ENCODE measurements at places on chromosomes 3 and 15.

- no peaks in the 10 kb centered on the region for H3K36me3 ChIP-seq
- no peaks in the 10 kb centered on the region for H3K4me1 ChIP-seq
- H3K4me3 ChIP-seq = no peak overlapping the region
- no peak overlapping the region for H3K27ac ChIP-seq
- H3K27me3 ChIP-seq = peaks cover 13% of the 10 kb centered on the region
Observed at GRCh38 chr15:44208956-44209355, 13.9 kb upstream of the FRMD5 start.

GRCh38 chr15:92011611-92012367, 158.3 kb downstream of the SLCO3A1 start:
- H3K36me3 ChIP-seq = no peaks in the 10 kb centered on the region
- peak overlapping the region; percentile 30 for H3K4me3 ChIP-seq
- H3K27ac ChIP-seq = peak overlapping the region; percentile 43
- H3K4me1 ChIP-seq = peaks cover 31% of the 10 kb centered on the region

DNA sequence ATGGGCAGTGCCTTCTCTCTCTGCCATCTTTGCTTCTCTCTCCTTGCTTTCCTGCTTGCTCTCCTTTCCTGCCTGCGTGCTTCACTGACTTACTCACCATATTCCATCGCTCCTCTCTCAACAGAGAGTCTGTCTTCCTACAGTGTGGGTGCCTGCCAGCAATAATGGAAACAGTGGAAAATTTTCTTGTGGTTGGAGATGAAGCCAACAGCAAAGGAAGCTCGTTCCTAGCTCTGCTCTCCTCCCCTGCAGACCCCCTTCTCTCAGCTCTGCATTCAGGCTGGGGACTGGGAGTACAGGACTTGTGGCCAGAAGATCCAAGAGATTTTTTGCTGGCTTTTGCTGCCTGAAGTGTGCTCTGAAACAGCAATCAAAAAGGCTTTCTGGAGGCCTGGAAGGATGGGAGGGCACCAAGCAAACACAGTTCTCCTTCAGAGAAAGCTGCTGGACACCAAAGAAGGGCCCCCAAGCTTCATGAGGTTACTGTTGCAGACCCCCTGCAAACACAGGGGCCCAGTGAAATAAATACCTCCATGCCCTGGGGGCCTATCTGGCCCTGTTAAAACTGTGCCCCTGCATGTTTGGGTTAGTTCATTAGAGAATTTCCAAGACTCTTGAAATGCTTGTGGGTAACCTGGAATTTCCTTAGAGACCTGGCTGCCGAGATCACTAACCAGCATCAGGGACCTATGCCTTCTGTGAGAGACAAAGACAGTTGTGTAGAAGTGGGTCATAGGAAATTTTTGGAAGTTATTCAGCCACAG, 149.9 kb upstream of the RASGRP1 start:
- no peaks in the 10 kb centered on the region for H3K4me1 ChIP-seq
- no peaks in the 10 kb centered on the region for H3K27me3 ChIP-seq
- no peaks in the 10 kb centered on the region for H3K36me3 ChIP-seq
- no peak for DNase-seq
- no peak overlapping the region for H3K27ac ChIP-seq

- no peaks in the 10 kb centered on the region for H3K4me1 ChIP-seq
- no peaks in the 10 kb centered on the region for H3K36me3 ChIP-seq
- no peak for DNase-seq
- no peak overlapping the region for H3K4me3 ChIP-seq
- no peak overlapping the region for H3K27ac ChIP-seq
Observed at GRCh38 chr3:97510795-97511194, 253.8 kb upstream of the ARL6 start.

DNA sequence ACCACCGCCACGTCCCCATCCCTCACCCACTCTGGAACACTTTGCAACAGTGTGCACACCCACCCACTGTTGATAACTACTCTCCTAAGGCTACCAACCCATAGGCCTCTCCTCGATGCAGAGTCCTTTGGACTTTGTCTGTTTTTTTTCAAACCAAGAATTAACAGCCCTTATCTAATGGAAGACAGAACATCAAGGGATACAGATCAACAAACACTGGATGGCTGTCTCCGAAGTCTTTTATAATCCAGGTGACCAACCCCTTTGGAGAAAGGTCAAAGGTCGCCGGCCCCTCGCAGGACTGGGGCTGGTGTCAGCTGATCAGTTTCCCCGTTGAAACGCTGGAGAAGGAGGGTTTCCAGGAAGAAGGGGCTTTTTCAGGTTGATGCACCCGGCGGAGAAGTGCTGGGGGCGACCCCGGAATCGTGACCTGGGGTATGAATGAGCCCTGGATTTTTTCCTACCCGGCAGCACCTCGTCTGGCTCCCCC, 532 bp downstream of the B4GALT4 start:
- H3K27ac ChIP-seq = peak overlapping the region; percentile 89
- peaks cover 16% of the 10 kb centered on the region for H3K36me3 ChIP-seq
- DNase-seq = no peak
- peaks cover 42% of the 10 kb centered on the region for H3K4me1 ChIP-seq
- peak overlapping the region; percentile 82 for H3K4me3 ChIP-seq

DNA sequence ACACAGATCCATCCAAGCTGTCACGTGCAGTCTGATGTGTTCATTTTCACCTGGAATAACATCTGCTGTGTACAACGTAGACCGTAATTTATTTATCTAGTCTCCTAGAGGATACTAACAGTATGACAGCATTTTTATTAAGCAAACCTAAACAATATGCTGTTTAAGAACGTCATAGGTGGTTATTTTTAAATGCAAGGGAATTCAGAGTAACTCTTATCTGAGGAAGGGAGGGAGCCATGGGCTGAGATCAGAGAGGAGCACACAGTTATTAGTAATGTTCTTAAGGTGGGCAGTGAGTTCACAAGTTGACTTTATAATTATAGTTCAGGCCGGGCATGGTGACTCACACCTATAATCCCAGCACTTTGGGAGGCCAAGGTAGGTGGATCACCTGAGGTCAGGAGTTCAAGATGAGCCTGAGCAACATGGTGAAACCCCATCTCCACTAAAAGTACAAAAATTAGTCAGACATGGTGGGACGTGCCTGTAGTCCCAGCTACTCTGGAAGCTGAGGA, 193.6 kb downstream of the UACA start:
- peaks cover 11% of the 10 kb centered on the region for H3K4me1 ChIP-seq
- no peak for DNase-seq
- H3K27me3 ChIP-seq = no peaks in the 10 kb centered on the region
- H3K36me3 ChIP-seq = peaks cover 5% of the 10 kb centered on the region

DNA sequence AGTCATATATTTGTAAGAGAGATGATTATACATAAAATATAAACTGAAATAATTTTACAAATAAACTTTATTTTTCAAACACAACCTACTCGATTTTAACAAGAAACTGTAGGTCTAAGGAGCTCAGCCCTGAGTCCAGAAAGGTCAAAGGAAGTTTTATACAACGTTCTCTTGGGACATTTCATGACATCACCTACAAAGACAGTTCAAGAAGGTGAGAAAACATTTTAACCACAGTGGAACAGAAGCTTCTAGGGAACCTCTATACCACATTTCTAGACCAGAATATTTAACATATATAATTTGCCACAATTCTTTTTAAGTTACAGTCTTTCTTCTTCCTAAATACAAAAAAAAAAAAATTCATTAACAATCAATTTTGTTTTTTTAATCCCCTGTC, 40.1 kb downstream of the CBLB start:
- H3K4me1 ChIP-seq = peaks cover 79% of the 10 kb centered on the region
- no peak for DNase-seq
- H3K4me3 ChIP-seq = peak overlapping the region; percentile 65
- no peaks in the 10 kb centered on the region for H3K27me3 ChIP-seq

DNA sequence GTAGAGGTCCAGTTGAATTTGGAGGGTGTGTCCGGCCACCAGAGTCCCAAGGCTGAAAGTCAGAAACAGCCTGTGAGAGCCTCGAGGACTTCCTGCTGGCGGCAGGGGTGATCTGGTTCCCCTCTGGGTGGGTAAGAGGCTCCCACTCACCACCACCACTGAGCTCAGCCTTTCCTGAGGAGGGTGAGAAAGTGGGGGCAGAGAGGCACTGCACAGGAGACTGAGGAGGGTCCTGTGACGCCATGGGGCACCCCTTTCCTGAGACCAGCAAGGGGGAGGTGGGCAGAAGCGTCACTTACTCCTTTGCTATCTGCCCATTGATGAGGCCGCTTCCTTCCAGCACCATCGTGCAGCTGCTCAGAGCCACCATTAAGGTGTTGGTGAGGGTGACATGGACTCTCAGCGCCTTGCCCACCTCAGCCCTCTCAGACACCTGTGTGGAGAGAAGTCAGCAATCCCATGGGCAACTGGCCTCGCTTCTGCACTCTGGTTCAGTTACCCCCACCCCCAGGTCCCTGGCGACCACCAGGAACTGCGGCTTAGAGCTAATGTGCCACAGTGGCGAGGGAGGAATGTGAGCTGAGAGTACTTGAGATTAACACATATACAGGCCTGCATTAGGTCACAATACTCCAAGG, 10.0 kb upstream of the TGM5 start:
- no peak overlapping the region for H3K27ac ChIP-seq
- H3K4me3 ChIP-seq = no peak overlapping the region
- no peaks in the 10 kb centered on the region for H3K27me3 ChIP-seq
- DNase-seq = no peak
- no peaks in the 10 kb centered on the region for H3K4me1 ChIP-seq
- H3K36me3 ChIP-seq = no peaks in the 10 kb centered on the region

GRCh38 chr3:178048768-178049167, 487.5 kb upstream of the KCNMB2 start:
- H3K4me3 ChIP-seq = no peak overlapping the region

DNA sequence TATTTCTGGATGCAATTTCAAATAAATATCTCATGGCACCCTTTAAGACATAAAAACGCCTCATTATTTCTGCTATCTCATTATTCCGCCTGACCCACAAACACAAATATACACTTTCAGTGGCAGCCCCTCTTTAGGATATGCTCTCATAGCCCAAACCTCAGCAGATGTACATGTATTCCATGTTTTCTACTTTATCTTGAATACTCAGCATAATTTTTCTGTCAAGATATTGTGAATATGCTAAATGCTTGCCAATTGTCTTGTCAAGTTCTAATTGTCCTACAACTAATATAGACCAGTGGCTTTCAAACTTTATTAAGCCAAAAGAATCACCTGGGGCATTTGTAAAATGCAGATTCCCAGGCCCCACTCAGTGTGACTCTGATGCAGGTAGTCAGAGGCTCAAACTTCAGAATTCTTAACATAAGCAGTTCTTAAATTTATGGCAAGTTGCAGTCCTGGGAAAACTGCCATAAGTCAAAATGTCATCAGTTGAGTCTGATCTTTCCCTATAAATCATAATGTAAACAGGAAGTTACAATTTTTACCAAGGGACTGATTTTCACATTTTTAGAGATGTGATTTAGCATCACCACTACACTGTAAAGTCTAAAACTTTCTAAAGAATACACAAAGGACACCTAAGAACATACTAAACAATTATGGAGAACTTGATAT, 135.1 kb downstream of the TBL1XR1 start:
- H3K36me3 ChIP-seq = peaks cover 38% of the 10 kb centered on the region
- no peaks in the 10 kb centered on the region for H3K27me3 ChIP-seq
- no peak overlapping the region for H3K27ac ChIP-seq
- H3K4me3 ChIP-seq = no peak overlapping the region
- no peak for DNase-seq
- peaks cover 41% of the 10 kb centered on the region for H3K4me1 ChIP-seq

GRCh38 chr15:42215913-42216829, 8.1 kb upstream of the VPS39 start:
- H3K4me1 ChIP-seq = peaks cover 15% of the 10 kb centered on the region
- peaks cover 16% of the 10 kb centered on the region for H3K36me3 ChIP-seq
- H3K27ac ChIP-seq = peak overlapping the region; percentile 22
- H3K27me3 ChIP-seq = no peaks in the 10 kb centered on the region
- DNase-seq = no peak

DNA sequence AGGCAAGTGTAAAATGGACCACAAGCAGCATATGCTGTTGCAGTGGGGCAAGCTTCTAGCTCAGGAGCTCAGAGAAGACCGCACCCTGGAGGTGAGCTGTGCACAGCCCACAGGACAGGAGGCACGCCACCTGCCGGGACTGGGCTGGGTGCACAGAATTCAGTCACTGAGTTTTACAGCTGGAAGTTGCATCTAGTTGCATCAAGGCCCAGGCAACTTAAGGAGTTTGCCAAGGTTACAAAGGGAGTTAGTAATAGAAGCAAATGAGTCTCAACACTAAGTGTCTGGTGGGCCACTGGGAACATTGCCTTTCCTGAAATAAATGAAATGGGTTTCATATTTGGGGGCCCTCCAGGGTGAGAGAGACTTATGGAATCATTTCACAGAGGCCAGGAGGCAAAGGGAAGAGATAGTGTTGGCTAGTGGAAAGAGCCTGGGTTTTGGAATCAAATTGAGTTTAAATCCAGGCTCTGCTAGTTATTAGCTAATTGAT, 36.0 kb upstream of the TIMP4 start:
- peaks cover 54% of the 10 kb centered on the region for H3K4me1 ChIP-seq
- H3K36me3 ChIP-seq = no peaks in the 10 kb centered on the region
- H3K27ac ChIP-seq = peak overlapping the region; percentile 90

DNA sequence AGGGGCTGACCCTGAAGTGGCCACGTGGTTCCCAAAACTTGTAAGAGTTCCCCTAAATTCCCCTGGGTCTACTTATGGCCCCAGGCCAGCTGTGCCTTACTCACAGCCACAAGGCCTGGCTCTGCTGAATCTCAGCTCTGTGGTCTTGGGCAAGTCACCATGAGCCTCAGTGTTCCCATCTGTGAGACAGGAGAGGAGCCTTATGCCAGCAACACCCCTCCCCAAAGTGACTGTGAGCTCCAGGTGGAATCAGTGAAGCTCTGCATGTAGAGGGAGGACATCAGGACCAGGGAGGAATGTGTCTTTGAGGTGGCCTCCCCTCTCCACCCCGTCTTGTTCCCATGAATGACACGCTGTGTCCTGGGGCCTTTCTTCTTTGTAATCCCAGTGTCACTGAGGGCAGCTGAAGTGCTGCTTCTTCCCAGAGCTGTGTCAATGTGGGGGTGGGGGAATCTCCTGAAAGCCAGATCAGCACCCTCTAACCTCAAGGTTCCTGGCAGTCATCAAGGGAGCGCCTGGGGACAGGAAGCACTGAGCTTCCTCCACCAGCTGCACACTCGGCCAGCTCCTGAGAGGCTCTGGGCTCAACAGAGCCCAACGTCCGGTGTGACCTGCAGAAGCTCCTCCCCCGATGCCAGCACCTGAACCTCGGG, 258.9 kb downstream of the UACA start:
- peaks cover 9% of the 10 kb centered on the region for H3K36me3 ChIP-seq
- no peak overlapping the region for H3K4me3 ChIP-seq
- peak overlapping the region; percentile 21 for H3K27ac ChIP-seq
- H3K27me3 ChIP-seq = peaks cover 3% of the 10 kb centered on the region

GRCh38 chr3:118144919-118145318, 889.7 kb downstream of the IGSF11 start:
- H3K27ac ChIP-seq = no peak overlapping the region
- H3K4me1 ChIP-seq = no peaks in the 10 kb centered on the region
- no peak for DNase-seq
- no peaks in the 10 kb centered on the region for H3K36me3 ChIP-seq

DNA sequence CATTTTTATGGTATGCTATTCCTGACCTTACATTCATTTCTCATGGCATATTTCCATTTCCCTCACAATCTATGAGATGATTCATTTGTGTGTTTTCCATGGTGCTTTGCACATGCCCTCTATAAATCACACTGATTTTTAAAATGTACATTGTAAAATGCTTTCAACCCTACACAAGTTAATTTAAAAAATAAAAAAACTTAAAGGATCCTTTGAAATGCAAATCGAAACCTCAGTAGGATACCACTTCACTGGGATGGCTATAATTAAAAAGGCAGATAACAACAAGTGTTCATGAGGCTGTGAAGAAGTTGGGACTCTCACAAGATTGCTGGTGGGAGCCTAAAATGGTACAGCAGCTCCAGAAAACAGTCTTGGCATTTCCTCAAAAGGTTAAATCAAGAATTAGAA, 83.5 kb downstream of the FMN1 start:
- no peak overlapping the region for H3K4me3 ChIP-seq
- H3K4me1 ChIP-seq = no peaks in the 10 kb centered on the region
- H3K36me3 ChIP-seq = no peaks in the 10 kb centered on the region
- H3K27me3 ChIP-seq = peaks cover 4% of the 10 kb centered on the region
- H3K27ac ChIP-seq = no peak overlapping the region
